ENCODE measurements at places on chromosomes 16 and 17.

DNA sequence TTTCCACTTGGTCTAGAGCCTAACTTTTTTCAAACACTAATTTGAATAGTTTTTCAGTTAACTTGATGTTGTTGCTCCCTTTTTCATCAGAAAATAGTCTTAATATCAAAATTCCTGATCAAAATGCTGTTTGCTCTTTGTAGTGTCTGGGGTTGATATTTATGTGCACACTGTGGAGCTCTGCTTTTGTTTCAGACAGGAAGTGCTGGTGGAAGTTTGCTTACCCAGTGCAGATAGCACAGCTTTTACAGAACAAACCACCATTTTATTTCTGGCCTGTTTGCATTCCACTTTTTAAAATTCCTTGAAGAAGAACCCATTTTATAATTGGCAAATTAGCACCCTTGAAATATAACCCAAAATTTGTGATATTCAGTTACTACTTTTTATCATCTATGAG, 125.4 kb downstream of the MRTFB start:
- DNase-seq: no peak

DNA sequence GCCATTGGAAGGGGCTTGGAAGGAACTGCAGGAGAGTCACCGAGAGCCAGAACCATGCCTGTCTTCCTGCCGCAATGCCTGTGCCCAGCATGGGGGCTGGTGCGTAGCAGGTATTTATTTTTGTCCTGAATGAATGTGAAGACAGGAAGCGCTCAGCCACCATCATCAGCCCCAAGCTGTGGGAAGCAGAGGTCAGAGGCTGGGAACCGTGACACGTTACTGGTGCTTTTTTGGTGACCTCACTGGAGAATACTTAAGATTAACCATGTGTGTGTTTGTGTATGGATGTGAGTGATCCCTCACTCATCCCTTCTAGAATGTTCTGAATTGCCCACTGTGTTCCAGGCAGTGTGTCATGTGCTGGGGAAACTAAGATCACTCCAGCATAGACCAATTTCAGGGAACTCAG, 343.8 kb downstream of the SNX29 start:
- DNase-seq: no peak

DNA sequence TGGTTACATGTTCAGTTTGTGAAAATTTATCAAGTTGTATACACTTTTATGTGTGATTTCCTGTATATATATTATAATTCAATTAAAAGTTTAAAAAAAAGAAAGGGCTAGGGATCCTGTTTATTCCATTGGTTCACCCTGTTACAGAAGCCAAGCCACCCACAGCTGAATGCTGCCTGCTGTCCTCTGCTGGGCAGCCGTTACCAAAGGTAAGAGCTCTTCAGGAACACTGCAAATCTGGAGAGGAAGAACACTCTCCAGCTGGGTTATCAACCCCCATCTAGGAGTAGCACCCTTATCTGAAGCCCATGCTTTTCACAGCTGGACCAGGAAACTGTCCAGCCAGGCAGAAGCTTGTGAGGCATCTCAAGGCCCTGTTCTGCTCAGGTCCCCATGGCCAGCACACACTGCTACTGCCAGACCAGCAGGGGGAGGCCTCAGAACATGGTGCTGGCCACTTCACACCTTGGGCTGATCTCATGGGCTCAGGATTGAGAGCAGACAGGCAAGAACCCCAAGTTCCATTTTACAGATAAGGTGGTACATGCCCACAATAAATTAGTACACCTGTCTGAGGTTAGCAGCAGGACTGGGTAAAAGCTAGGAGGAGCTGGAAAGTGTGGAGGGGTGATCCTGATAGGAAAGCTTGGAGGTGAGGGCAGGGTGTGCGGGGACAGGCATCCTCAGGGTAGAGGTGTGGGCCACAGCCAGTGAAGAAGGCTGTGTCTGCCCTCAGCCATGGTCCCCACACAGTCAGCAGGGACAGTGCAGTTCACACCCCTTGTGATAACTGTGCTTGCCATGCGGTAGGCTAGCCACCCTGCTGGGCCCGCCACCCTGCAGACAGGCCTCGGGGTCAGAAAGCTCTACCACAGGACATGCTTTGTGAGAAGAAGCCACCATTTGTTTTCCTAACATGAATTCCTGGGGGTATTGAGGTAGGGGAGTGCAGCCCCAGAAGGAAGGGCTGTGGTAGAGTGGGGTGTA, 54.3 kb upstream of the SREBF1 start:
- no peak for DNase-seq

DNA sequence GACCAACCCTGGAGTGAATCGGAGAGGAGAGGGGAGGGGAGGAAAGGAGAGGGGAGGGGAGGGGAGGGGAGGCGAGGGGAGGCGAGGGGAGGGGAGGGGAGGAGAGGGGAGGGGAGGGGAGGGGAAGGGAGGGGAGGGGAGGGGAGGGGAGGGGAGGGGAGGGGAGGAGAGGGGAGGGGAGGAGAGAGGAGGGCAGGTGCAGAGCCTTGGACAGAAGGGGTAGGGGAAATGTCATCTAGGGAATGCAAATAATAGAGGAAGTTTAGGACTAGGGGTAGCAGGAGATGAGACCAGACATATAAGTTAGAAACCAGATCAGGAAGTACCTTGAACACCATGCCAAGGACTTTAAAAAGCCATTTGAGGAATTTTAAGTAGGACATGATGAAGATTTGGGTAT, 119.8 kb downstream of the RBFOX3 start:
- no peak for DNase-seq

- DNase-seq: no peak
These were observed 231.2 kb downstream of the FOXL1 start for GRCh38 chr16:86809458-86809955.

DNA sequence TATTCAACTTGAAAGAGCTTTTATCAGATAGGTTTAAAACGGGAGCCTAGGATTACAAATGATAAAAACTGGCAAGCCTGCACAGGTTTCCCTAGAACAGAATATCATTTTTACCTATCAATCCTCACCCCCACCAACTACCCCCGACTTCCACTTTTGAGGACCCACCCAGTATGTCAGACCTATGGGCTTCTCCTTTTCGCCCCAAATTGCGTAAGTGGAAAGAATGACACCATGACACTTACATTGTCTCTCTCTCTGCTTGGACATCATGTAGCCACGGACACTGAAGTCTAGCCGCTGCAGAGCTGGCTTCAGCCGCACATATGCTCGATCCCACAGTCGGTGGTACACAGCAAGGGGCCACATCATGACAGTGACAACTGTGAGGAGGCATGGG, 7.4 kb upstream of the PSMC3IP start:
- DNase-seq: no peak

- peak; percentile 78 for DNase-seq
These were observed 1.5 kb upstream of the BAIAP3 start for GRCh38 chr16:1331712-1332617.

DNA sequence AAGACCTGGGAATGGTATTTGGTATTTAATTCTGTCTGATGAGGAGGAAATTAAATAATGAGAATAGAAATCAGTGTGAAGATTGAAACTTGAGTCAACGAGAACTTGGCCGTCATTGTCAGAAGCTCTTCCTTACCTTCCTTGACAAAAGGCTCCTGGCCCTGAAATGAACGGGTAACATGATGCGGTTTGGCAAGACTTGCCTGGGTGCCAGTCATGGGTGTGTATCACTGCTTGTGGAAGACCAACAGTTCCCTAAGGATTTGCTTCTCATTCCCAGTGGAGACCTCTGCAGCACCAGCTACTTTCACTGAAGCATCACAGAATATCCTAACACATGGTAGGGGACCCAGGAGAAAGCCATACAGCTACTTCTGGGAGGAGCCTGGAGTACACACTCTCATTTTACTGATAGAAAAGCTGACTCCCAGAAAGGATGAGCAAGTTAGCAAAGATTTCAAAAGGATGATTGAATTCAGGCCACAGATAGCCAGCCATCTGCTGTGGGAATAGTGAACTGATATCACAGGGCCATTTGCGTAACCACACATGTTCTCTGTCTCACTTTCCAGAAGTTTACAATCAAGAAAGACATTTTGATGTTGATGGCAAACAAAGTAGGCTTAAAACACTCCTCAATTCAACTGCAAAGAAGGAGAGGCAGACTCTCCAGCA, 258.1 kb upstream of the SALL1 start:
- no peak for DNase-seq

- DNase-seq: no peak
These were observed 121.3 kb downstream of the TRIM37 start for GRCh38 chr17:58985367-58985766.

GRCh38 chr16:57020651-57021050, 31.3 kb downstream of the NLRC5 start:
- DNase-seq: no peak
